ENCODE measurements at places on chromosomes 3 and 15. TPM values are rescaled to one million over a fixed set of nuclear protein-coding genes. Genes with fewer than 3 reads are reported as not detected.
A peak's percentile ranks its signal among the peaks of the same experiment; 100 is the strongest.

DNA sequence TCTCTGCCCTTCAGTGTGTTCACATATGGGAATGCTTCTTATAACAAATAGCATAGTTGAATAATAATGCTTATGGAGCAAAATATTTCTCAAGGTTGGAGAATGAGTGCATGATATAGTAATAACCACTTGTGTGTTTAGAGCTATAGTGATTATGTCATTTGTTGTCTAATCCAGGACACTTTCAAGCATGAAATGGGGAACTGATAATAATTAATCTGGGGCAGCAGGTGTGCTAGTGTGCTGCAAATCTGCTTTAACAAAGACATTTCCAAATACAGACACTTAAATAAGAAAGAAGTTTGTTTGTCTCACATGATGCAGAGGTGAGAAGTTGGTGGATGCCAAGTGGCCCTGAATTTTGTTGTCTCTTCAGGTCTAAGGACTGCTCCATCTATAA is 579.3 kb upstream of the GRM7 start:
- no peak for DNase-seq

DNA sequence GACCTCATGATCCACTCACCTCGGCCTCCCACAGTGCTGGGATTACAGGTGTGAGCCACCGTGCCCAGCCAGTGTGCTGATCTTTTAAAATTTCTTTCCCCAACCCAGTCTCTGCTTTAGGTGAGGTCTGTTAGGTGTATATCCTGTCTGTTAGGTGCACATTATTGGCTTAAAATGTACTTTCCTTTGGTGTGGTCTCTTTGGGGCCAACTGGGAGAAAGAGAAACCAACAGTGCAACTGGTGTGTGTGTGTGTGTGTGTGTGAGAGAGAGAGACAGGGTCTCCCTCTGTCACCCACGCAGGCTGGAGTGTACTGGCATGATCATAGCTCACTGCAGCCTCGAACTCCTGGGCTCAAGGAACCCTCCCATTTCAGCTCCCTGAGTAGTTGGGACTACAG is 50.3 kb upstream of the GNB5 start:
- no peak for DNase-seq

The ACTR8 gene
- 41.0 TPM for total RNA-seq

The ARF4 gene
- total RNA-seq = 112 TPM

The CCR1 gene
- 52.2 TPM for total RNA-seq

- no peak for DNase-seq
Measured at GRCh38 chr3:197490098-197491058, 65.4 kb downstream of the BDH1 start.

DNA sequence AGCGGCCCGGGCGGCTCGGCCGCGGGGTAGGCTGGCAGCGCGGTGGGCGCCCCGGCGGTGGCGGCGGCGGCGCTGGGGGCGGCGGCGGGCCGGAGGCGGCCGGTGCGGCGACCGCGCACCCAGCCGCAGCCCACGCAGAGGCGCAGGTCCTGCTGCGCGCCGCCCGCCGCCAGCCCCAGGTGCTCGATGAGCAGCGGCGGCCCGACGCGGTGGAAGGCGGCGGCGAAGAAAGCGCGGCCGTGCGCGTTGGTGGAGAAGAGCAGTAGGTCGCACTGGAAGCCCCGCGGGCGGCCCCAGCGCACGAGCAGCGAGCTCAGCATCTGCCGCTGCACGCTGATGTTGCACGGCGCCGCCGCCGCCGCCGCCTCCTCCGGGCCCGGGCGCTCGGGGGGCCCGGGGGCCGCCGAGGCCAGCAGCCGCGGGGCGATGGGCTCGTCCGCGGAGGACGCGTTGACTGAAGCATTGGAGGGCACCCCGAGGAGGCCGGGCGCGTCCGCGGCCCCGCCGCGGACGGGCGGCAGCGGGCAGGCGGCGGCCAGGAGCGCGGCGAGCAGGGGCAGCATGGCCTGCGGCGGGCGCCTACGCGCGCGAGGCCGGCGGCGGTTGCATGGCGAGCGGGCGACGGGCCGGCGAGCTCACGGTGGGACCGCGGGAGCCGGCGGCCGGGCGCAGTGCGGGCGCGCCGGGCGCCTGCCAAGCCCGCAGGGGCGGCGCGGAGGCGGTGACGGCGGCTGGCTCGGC is 452 bp downstream of the TMEM158 start:
- DNase-seq = no peak

The NME9 gene
- not detected for total RNA-seq

The DNAH12 gene
- total RNA-seq = 0.33 TPM

DNA sequence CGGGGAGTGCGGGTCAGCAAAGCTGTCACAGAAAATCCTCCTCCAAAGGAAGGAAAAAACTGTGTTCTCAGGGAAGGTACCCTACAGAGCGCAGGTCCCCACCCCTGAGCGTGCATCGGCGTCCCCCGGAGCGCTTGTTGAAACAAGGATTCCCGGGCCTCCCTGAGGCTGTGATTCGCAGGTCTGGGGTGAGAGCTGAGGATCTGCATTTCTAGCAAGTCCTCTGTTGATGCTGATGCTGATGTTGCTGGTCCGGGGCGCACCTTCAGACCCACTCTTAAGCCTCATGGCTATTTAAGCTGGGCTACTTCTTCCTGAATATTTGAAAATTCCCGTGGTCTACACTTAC is 226.2 kb upstream of the IGF1R start:
- DNase-seq = no peak

- no peak for DNase-seq
Measured at GRCh38 chr3:50230104-50230793, 5.8 kb upstream of the GNAI2 start.

The IQCF5 gene
- total RNA-seq = not detected

The PIGZ gene
- total RNA-seq = 1.5 TPM

DNA sequence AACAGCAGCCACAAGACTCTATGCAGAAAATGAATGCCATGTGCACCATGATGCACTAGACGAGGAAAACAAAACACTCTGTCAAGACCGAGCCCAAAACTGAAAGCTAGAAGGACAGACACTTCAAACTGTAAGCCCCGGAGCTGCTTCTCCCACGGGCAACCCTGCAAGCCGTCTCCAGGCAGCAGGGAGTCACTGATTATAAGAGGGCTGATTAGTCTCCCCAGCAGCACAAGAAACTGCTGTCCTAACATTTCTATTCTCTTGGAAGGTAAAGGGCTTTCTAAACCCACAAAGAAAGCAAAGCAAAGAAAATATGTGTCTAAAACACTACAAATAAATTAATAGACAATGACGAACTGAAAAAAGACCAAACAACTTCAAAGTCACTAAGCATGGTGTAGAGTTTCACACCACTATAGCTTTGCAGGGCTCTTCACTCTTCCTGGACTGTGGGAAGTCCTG is 15.5 kb downstream of the TBC1D2B start:
- no peak for DNase-seq

- DNase-seq = peak; percentile 86
Measured at GRCh38 chr3:15647611-15648167, 46.1 kb downstream of the BTD start.

DNA sequence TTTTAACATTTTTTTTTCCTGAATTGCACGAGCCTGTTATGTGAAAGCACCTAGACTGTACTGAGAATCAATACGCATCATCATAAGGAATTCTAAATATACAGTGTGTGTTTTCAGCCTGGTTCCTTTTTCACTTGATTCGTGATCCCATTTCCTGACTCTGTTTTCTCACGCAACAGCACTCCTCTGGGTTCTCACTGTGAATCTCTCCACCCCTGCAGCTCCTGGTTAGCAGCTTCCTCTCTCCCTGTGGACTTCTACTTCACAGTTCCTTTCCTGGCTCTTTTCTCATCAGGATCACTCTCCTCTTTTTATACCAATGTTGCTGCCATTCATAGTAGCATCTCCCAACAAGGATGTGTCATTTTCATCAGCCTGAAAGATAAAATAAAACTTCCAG is 297.2 kb downstream of the CADM2 start:
- no peak for DNase-seq

The HCN4 gene
- total RNA-seq = not detected

- DNase-seq = no peak
Measured at GRCh38 chr3:29346828-29347227, 66.0 kb downstream of the RBMS3 start.

The MYD88 gene
- 63.1 TPM for total RNA-seq

The GPR149 gene
- total RNA-seq = not detected

DNA sequence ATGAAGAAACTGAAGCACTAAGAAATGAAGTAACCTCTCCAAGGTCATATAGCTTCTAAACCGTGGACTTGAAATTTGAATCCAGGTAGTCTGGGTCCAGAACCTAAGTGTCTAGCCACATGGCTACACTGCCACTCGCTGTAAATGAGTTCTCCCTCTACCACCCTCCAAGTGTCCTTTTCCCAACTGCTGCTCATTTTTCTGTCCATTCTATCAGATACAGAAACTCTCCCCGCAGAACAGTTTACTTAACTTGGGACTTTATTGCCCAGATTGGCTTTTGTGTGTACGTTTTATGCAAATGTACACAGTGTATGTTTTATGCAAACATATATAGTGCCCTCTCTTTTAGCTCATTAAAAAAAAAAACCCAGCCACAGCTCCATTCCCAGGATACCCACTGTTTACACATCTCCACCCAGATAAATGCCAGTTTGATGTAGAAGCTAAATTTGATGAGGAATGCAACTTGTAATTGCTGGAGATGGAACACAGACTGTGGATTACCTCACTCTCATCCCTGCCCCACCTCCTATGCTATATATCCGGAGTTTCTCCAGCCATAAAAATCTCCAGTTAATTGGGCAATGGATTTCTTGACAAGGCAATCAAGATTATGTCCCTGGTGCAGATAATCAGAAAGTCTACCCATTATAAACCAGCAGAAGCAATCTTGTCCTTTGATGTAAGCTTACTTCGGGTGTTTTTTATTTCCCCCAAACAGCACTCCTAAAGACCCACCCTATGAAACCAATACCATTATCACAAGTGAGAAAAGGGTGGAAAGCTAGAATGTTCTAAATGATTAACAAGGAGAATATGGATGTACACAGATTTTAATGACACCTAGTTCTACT is 42.0 kb downstream of the THBS1 start:
- DNase-seq = no peak

DNA sequence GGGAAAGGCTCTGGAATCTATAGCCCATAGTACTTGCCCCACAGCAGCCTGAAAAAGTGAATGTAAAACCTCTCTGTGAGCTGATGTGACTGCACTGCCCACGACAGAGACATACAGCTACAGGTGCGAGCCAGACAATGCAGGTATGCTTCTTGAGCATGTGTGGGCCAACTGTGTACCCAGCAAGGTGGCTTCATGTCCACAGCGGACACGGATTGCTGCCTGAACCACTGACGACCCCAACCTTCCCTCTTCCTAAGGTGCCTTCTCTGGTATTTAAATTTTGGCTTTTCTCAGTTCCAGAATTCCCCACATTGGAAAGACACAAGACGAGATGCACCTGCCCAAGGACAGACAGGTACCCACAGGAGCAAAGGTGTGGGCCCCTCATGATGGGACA is 65.8 kb downstream of the SCN5A start:
- DNase-seq = no peak

The LYZL4 gene
- total RNA-seq = not detected

DNA sequence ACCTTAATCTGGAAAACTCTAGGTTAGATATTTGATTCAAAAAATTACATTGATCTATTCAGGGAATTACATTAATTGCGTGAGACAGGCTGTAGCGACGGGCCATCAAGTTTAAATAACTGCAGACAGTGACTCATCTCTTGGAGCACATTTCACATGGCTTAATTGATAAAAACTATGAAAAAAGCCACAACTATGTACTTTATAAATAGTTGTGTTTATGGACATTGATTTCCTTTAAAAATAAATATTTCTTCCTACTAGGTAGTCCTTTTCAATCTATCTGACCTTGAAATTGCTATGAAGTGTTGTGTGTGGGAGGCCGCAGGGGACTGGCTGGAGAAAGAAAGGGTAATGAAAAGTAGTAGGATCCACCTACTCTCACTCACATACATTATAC is 157.8 kb downstream of the IL1RAP start:
- DNase-seq = no peak

GRCh38 chr15:89482139-89482538 is 14.2 kb downstream of the RHCG start:
- DNase-seq = no peak

GRCh38 chr3:193782747-193783146 is 189.7 kb downstream of the OPA1 start:
- no peak for DNase-seq

- no peak for DNase-seq
Measured at GRCh38 chr3:116288485-116288884, 156.8 kb downstream of the LSAMP start.

DNA sequence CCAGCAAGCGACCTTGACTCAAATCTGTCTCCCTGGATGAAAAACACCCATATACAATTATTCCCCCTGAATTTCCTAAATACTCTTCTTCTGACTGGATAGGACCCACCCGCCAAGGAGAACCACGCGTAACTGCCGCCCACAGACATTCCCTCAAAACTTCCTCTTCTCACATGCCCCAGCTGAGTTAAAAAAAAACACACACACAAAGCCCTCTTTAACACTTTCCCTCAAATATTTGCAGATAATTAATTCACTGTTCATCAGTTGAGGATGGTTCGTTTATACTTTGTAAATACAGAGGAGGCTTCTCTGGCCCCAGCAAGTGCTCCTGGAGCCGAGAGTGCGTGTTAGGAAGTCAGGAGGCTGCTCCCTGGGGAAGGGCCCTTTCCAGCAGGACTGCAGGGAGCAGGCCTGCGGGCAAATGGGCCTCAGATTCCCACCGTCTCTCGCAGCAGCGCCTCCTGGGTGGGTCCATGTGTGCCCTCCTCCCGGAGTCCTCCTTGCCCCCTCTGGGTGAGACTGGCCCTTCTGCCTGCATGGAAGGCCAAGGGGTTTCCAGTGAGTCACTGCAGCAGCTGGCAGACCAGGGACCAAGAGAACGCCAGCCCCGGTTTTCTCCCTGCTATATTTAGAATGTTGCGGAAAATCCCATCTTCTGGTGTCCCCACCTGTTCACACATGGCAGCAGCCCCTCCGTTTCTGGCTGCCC is 46.8 kb downstream of the MGLL start:
- DNase-seq = no peak

DNA sequence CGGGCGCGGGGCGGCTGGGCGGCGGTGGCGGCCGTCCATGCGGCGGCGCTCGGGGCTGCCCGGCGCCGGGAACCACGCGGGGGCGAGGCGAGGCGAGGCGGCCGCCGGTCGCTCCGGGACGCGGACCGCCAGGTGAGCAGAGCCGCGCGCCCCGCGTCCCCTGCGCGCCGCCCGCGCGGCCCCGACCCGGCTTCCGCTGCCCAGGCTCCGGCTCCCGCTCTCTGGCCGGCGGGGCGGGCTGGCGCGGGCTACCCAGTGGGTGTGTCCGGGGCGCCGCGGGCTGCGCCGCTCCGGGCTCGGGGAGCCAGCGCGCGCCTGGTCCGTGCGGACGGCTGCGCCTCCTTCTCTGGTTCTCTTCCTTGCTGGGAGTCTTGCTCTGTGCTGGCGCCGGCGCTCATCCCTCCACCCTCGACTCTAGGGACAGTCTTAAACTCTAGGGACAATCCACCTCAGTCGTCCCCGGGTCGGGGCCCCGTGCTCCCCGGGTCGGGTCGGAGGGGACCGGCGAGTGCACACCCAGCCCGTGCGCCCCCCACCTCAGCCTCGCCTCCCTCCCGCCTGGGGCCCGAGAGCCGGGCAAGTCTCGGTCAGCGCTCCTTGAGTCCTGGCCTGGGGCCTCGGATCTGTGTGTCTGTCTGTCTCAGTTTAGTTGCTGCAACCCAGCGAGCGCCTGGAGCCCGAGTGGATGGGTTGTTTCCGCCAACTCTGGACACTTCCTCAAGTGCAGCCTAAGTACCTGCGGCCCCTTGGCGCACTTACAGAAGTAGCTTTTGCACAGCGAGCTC is 488 bp downstream of the THSD4 start:
- no peak for DNase-seq

The ASB14 gene
- not detected for total RNA-seq

The MESP2 gene
- not detected for total RNA-seq

The MB21D2 gene
- total RNA-seq = 1.7 TPM

Data from natural killer cell treated with Interleukin-12 subunit alpha and Interleukin-12 subunit beta and Interleukin-15 and Interleukin-18, amount 100 ng/mL, for 72 hours (primary cell).